Left ventricle myocardium superior (tissue), 1 donor: ENCODE measurements at places on chromosomes 1 and 21. TPM values are rescaled to one million over a fixed set of nuclear protein-coding genes. Genes with fewer than 3 reads are reported as not detected.

Gene AMY1C
- not detected for total RNA-seq

Gene SYT11
- total RNA-seq, result 6.6 TPM

Gene SLC44A3
- 3.0 TPM for total RNA-seq

Gene TNFRSF4
- total RNA-seq, result 2.3 TPM

Gene CCDC27
- not detected for total RNA-seq

Gene ZNF683
- total RNA-seq, result not detected

Gene SLC30A2
- 6.4 TPM for total RNA-seq

Gene CFAP74
- total RNA-seq, result not detected

Gene AKR1A1
- total RNA-seq, result 43.2 TPM

Gene TUFT1
- total RNA-seq, result 3.1 TPM

DNA sequence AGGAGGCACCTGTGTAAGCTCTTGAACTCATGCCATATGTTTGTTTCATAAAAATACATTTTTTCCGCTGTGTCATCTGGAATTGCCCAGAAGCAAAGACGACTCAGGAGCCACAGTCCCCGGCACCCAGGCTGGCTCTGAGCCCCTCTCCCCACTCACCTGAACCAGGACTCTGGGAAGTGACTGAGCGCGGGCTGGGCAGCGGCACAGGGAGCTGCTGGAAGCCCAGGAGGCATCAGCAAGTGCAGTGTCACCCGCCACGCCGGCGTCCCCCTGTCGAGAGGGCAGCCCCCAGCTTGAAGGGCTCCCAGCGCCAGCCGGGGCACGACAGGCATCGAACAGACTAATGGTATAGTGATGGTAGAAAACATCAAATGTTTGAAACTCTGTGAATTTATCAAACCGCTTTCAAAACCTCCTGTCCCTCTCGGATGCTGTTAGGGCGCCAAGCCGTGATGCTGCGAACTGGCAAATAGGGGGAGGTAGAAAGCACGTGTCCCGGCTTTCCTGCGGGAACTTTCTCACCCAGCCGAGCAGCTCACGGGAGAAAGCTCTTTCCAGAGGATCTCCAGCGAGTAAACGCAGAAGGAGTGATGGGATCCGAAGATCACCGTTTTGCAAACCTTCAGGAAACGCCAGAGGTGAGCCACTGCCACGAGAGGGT lies 57.8 kb upstream of the COL18A1 start:
- DNase-seq, result no peak

DNA sequence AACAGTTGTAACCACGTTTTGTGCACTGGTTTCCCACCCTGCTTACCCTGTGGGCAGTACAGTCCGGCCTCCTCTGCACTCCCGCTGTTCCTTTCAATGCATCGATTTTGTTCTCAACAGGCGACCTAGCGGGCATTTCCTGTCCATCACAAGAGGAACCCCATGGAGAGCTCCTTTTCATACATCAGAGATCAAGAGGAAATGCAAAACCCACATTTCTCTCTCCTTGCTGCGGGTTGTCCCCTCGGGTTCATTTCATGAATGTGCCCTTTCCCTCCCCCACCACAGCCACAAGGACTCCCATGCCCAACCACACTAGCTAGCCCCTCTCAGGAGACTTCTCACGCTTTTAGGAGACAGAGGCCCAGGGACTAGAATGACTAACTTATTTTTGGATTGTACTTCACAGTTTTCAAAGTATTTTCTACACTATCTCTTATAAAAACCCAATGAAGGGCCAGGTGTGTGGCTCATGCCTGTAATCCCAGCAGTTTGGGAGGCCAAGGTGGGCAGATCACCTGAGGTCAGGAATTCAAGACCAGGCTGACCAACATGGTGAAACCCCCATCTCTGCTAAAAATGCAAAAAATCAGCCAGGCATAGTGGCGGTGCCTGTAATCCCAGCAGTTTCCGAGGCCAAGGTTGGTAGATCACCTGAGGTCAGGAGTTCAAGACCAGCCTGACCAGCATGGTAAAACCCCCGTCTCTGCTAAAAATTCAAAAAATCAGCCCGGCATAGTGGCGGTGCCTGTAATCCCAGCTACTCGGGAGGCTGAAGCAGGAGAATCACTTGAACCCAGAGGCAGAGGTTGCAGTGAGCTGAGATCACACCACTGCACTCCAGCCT lies 18.4 kb downstream of the ATP1A4 start:
- DNase-seq, result no peak

- no peak for DNase-seq
These were observed 2.6 kb upstream of the TMCO4 start for GRCh38 chr1:19802269-19802668.

DNA sequence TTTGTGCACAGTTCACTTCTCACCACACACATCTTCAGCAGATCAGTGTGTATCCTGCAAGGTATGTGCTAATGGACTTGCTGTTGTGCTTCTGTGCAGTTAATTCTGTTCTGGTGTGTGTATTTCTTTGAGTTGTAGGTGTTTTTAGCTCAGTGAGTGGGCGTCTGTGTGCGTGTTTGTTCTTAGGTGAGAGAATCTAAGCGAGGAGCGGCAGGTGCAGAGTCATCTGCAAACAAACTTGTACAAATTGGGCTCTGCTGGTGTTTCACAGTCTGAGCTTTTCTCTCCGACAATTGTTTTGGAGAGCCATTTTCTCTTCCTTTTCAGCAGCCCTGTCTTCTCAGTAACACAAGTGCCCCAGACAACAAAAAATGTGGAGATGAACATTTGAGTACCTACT lies 43.6 kb downstream of the ACP6 start:
- DNase-seq, result no peak

- no peak for DNase-seq
These were observed 30.3 kb downstream of the UBR4 start for GRCh38 chr1:19179597-19180264.

GRCh38 chr1:56573311-56573710 lies 6.1 kb downstream of the PLPP3 start:
- no peak for DNase-seq

DNA sequence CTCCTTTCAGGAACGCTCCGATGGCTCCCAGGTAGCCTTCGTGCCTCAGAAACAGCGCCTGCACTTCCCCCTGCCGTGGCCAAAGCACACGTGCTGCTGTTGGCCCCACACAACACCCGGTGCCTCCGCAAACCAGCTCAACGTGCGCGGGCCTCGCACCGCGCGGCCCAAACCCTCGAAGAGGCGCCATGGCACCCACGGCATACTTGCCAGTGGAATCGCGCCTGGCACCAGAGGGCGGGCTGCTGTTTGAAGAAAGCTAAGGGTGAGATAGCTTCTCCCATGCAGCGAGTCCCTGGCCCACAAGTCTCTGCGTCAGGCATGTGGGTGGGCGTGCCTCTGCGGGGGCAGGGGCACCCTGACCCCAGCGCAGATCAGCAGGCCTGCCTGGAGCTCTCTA lies 7.9 kb downstream of the PANK4 start:
- DNase-seq, result no peak

DNA sequence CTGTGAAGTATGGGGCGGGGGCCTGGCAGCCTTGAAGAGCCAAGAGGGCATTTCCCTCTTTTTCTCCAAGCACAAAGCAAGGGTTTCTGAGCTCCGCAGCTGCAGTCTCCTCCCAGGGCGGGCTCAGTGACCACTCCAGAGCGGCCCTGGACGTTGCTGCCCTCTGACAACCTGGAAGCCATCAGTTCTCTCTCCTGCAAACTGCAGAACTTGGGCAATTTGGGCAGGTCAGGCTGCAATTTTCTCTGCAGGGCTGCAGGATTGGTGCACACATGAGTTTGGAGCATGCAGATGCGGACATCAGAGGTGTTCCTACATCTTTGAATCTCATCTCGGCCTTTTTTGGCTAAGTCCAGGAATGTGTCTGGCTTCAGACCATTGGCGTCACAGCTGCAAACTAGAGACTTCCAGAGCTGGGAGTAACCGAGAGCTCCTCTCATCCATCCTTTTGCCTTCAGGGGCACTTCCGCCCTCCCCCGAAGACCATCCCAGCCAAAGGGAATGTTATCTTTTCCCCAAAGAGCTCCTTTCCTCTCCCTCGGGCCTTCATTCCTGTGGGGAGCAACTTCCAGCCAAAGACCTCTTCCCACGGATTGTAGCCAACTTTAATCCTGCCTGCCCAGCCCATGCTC lies 139.6 kb upstream of the WNT4 start:
- no peak for DNase-seq

GRCh38 chr1:112546076-112546475 lies 37.3 kb downstream of the WNT2B start:
- no peak for DNase-seq

DNA sequence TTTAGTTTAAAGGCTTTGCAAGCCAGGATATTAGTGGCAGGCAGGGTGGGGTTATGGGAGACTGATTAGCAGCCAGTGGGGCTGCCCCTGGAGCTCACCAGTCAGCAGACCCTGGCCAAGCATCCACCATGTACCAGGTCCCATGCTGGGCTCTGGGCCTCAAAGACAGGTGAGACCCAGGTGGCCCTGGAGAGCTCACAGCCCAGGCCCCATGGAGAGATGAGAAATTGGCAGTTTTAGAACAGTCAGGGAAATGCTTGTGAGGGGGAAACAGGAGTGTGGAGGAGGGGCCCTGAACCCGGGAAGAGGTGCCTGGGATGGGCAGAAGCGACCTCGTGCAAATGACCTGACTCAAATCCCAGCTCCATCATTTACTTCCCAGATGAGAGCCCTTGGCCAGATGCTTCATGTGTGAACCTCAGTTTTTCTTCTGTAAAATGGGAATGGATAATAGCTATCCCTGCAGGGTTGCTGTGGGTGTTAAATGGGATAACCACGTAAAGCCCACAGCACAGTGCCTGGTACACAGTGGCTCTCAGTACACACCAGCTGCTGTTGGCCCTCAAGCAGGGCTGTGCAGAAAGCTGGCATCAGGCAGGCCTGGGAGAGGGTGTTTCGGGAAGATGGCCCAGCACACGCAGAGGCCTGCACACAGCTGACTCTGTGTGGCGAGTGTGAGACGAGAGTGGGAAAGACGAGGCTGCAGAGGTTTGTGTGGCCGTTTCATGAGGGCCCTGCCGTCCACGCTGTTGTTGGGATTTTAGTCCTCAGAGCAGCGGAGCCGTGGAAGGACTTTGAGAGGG lies 518.5 kb downstream of the PTPRU start:
- no peak for DNase-seq

DNA sequence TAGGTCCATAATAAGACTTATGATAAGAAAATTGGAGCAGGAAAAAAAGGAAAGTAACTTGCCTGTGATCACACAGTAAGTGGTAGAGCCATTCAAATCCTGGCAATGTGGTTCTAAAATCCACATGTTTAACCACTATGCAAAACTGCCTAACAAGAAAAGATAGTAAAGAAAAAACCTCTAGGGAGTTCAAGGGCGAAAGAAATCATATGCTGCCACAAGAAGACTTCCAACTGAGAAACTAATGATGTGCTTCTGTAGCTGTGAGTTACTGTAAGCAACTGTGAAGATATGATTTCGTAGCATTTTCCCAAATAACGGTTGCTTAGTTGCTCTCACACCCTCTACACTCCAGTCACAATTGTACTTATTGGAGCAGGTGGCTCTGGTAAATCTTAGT lies 20.9 kb upstream of the LYPLAL1 start:
- no peak for DNase-seq

GRCh38 chr1:222275729-222276465 lies 272.0 kb downstream of the HHIPL2 start:
- DNase-seq, result no peak

DNA sequence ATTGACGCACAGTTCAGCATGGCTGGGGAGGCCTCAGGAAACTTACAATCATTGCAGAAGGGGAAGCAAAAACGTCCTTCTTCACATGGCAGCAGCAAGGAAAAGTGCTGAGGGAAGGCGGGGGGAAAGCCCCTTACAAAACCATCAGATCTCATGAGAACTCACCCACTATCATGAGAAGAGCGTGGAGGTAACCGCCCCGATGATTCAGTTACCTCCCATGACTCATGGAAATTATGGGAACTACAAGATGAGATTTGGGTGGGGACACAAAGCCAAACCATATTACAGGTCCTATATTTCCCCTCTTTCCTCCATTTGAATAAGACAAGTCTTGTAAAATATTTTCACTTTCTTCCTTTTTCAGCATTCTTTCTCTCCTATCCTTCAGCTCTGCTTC lies 7.7 kb upstream of the TTLL7 start:
- no peak for DNase-seq

DNA sequence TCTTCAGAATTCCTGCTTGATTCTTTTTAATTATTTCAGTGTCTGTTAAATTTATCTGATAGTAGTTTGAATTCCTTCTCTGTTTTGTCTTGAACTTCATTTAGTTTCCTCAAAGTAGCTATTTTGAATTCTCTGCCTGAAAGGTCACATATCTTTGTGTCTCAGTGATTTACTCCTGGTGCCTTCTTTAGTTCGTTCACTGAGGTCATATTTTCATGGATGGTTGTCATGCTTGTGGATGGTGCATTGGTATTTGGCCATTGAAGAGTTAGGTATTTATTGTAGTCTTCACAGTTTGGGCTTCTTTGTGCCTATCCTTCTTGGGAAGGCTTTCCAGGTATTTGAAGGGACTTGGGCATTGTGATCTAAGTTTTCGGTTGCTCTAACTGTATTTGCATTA lies 267.9 kb downstream of the HHAT start:
- no peak for DNase-seq

DNA sequence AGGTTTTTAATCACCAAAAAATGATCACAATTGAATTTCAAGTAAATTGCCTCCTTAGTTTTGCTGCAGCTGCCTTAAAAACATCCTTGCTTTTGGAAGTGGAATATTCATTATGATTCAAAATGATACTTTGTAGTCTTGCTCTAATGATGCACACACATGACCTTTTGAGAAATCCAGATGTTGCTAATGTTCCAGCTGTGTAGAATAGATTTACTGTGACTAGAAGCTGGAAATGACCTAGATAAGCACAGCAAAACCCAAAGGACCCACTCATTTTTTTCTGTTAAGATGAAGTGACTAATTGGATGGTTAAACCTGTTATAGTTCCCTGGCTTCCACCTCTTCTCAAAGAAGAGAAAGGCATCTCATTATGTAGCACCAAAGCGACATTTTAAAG lies 64.6 kb upstream of the RALGPS2 start:
- no peak for DNase-seq

GRCh38 chr1:207181847-207182246 lies 77.8 kb downstream of the C4BPA start:
- no peak for DNase-seq

GRCh38 chr1:213868482-213868881 lies 119.3 kb upstream of the PROX1 start:
- no peak for DNase-seq

GRCh38 chr1:204278251-204278650 lies 64.5 kb upstream of the GOLT1A start:
- DNase-seq, result no peak

DNA sequence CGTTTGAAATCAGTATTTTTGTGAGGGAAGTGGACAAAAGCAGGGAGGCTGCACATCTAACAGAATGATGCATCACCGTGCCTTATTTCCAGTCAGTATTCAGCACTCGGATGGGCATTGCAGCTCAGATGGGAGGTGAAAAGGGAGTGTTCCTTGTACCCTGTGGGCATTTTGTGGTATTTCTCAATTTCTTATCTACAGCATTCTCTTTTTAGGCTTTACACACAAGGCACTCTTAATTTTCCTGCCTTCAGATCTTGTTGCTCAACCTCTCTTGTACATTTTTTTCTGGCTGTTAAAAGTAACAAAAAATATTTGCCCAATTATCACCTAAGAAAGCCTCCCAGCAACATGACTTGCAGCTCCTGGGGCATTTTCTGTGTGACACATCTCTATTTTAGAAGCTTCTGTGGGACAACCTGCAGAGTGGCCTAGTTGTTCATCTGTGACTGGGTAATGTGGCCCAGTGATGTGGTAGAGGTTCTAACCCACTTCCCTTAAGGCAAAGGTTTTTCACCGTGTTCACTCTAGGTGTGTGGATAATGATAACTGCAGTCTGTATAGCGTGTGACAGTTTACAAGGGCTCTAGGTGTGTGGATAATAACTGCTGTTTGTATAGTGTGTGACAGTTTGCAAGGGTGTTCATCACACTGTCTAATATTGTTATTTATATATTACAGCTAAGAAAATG lies 257.2 kb downstream of the PTGER3 start:
- DNase-seq, result no peak

GRCh38 chr1:227560393-227561173 lies 2.8 kb upstream of the ZNF678 start:
- peak; percentile 39 for DNase-seq
